ENCODE measurements at places on chromosomes 7 and 10.
A peak's percentile ranks its signal among the peaks of the same experiment; 100 is the strongest.

DNA sequence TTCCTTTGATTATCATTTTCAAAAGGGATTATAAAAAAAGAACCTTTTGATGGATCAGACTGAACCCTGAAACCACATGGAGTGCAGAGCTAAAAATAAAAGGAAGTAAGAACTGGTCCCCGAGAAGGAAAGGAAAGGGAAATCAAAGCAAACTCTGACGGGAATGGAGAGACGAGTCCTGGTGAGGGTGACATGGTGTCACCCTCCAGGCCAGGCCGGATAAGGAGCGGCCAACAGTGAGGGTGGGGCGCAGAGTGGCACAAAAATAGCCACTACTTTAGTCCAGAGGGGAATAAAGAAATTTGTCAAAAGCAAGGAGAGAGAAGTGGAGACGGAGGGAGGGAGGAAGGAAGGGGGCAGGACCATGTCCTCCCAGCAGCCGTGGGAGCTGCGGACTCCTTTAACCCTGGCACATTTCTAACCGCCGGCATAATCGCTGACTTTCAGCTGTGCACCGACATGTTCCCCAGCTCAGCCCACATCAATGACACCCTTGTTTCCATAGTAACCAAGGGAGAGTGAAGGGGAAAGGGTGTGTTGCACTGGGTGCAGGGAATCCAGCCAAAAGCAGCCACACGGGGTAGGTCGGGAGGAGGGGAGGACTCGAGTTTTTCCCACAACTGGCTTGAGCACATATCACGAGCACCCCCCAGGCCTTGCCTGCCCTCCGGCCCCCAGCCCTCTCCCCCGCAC, 29.7 kb downstream of the TRIM8 start:
- peak; percentile 44 for DNase-seq

GRCh38 chr7:7272294-7272693, 90.0 kb downstream of the C1GALT1 start:
- DNase-seq, result no peak

DNA sequence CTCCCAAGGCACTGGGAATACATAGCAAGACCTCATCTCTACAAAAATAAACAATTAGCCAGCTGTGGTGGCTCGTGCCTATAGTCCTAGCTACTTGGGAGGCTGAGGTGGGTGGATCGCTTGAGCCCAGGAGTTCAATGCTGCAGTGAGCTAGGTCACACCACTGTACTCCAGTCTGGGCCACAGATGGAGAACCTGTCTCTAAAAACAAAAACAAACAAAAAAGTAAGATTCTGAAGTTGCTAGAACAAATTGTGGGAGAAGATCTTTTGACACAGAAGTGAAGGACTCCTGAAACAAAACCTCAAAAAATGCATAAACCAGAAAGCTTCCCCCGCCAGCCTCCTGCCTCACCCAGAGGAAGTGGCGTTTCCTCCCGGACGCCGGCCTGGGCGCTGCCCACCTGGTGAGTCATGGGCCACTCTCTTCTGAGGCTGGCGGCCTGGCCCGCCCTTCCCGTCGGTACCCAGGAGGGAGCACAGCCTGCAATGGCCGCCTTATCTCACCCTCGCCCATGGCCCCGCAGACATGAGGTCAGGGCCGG, 25.4 kb upstream of the ELN start:
- peak; percentile 4 for DNase-seq

- no peak for DNase-seq
Measured at GRCh38 chr10:124469956-124470484, 8.4 kb downstream of the LHPP start.

GRCh38 chr7:41280491-41280890, 422.4 kb downstream of the INHBA start:
- no peak for DNase-seq

DNA sequence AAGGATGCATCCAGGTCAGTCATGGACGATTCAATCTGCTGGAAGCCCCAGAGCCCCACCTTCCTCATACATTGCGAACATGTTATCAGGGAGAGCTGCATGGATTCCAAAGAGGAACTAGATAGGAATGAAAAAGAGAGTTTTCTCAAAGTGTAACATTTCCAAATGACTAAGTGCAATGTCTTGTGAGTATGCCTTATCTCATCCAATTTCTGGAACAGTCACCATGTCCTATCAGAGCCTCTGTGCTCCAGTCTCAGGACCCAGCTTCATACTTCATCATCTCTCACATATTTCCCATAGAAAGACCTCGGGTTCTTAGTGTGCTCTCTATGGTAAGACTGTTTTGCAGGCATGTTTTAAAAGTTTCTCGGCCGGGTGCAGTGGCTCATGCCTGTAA, 26.8 kb downstream of the ZC3HC1 start:
- no peak for DNase-seq

DNA sequence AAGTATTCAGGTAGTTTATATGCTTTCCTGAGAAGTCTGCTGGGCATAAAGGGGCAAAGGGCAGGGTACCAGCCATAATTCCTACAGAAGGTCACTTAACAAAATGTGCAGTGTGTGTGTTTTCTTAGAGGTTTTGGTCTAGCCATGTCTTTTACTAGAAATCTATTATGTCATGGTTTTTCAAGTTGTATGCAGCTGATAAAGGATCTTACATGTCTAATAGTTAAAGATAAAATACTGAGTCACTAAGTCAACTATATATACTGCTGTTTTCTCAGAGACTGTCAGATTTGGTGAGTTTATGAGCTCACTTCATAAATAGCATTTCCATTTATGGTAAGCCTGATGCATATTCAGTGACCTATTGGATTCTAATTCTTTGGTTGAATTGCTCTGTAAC, 7.7 kb downstream of the CASP2 start:
- no peak for DNase-seq

GRCh38 chr7:140003913-140004382, 58.8 kb downstream of the PARP12 start:
- no peak for DNase-seq

All from activated T-cell treated with anti-CD3 and anti-CD28 coated beads for 1 hour (primary cell).